ELF-1 (cell line): ENCODE measurements at places on chromosomes 2 and 18.

- no peak for DNase-seq
Measured at GRCh38 chr2:226531061-226531810, 268.4 kb downstream of the IRS1 start.

DNA sequence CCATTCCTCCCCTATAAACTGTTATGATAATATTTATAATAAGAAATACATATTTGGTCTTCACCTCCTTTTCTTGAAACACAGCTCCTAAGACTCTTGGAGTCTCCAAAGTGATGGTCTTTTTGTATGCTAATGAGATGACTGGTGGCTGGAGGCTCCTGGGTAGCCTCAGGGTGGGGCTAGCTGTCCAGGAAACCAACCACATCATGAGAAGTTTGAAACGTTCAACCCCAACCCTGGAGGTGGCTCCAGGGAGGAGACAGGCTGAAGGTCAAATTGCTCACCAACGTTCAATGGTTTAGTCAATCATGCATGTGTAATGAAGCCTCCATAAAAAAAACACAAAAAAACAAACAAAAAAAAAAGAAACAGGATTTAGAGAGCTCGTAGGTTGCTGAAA lies 298.7 kb upstream of the MGAT5 start:
- peak; percentile 8 for DNase-seq

GRCh38 chr2:61016392-61017002 lies 1.0 kb upstream of the PEX13 start:
- DNase-seq, result no peak

GRCh38 chr2:128236491-128237035 lies 82.1 kb downstream of the HS6ST1 start:
- DNase-seq, result no peak

DNA sequence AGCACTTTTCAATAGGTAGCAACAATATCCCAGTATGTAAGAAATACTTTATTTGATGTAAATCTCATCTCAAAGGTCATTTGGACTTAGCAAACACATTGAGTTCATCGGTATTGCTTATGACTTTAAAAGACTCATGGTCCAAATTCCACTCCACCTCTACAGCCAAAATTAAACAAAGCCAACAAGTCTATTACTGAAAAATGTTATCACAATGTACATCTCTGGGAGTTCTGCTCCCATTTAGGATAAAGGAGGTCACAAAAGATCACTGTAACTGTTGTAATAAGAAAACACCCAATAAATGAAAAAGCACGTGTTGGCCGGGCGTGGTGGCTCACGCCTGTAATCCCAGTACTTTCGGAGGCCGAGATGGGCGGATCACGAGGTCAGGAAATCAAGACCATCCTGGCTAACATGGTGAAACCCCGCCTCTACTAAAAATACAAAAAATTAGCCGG lies 50.0 kb downstream of the ESCO1 start:
- DNase-seq, result no peak

- no peak for DNase-seq
Measured at GRCh38 chr2:3965953-3966352, 262.6 kb downstream of the DCDC2C start.

- DNase-seq, result no peak
Measured at GRCh38 chr2:1041012-1041805, 90.6 kb downstream of the SNTG2 start.
